ENCODE measurements at places on chromosomes 12 and 14.

DNA sequence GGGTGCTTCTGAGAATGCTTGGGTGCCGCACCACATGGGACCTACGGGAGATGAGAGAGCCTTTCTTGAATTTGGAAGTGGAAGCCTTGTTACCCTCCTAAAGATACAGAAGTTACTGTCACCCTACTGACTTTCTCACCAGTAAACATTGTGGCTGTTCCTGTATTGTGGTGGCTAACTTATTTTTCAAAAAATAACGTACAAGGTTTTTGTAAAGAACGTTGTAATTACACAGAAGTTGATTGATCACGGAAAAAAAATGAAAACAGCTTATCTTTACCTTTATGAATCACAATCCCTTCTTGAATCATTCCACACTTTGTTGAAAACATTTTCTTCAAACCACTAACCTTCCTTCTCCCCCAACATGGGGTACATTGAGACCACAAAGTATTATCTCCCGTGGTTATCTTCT is 22.0 kb upstream of the PPFIBP1 start:
- DNase-seq: no peak

DNA sequence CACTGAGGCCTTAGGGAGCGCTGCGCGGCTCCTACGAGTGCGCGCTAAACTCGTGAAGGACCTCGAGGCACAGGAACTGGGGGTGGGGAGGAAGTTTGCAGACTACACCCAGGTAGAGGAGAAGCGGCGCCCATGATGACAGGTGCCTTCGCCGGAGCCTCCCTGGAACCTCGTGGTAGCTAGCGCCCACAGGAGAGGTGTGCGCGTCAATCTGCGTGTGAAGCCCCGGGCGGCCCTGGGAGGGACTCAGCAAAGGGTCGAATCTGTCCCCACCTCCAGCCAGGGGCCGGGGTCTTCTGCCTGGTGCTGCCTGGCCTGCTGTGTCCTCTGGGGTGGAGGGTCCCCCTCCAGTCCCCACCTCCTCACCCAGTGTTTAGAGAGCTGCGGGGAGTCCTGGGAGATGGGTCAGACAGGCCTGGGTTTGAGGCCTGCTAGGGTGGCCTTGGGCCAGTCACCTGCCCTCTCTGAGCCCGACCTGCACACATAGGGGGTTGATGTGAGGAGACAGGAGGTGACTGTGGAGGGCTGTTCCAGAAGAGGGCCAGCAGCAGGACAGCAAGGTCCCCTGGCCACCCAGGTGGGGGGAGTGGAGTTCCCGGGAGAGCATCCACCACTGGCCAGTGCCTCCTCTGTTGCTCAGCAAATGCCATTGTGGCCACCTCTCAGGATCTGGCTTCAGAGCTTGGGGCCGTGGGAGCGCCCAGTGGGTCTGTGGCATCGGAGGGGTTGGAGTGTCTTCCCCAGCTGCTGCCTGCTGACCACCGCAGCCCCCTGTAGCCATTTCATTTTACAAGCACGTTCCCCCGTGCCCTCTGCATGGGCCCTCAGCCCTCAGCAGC is 20.2 kb upstream of the KIF26A start:
- DNase-seq: peak; percentile 57

DNA sequence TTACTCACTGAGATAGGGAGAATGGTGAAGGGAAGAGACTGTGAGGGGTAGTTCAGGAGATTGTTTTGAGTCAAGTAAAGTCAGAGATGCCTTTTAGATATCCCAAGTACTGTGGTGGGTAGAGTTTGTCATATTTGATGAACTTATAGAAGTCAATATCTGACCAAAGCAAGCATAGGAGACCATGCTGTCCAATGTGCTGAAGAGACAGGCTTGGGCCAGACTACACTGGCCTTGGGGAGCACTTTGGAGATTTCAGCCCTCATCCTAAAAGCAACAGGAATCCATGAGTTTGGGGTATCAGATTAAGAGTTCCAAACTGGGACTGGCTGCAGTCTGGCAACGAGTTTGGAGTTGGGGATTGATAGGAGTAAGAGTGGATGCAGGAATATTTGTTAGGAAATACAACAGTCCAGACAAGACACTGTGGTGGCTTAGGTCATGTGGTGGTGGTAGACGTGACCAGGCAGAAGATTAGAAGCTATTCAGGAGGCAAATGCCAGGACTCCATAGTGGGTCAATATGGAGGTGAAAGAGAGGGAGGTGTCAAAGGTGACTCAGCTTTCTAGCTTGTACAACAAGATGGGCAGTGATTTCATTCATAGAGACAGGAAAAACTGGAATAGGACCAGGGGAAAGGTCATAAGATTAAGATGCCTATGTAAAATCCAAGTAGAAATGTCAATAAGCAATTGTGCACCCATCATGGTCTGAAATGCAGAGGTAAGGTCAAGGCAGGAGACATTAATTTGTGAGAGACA is 81.9 kb downstream of the FAR2 start:
- DNase-seq: no peak

DNA sequence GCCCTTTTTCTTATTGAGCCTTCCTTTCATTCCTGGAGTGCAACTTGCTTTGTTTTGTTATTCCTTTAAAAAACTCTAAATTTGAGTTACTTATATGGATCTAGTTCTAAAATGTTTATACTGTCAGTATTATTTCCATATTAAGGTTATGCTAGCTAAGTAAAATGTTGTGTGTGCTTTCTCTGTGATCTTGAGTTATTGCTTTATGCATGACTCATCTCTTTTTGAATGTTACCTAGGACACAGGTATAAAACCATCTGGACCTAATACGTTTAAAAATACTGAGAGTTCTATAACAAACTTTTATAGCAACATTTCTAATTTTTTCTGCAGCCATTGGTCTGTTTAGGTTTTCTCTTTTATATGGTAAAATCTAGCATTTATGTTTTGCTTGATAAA is 132.8 kb upstream of the LGR5 start:
- no peak for DNase-seq

DNA sequence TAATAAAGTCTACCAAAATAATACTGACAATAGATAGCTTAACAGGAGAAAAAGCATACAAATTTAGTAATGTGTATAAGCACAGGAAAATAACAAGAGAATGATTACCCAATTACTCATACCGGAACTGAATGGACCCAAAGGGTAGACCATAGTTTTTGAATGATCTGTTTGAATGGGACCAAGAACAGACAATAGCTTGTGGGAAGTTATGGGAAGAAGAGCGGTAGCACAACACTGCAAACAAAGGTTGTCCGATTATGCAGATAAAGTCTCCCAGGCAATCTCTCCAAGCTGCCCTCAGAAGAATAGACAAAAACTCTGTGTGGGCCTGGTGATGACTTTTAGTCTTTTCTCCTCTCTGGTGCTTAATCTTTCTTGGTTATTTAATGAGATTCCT is 96.6 kb upstream of the NEDD1 start:
- DNase-seq: no peak

DNA sequence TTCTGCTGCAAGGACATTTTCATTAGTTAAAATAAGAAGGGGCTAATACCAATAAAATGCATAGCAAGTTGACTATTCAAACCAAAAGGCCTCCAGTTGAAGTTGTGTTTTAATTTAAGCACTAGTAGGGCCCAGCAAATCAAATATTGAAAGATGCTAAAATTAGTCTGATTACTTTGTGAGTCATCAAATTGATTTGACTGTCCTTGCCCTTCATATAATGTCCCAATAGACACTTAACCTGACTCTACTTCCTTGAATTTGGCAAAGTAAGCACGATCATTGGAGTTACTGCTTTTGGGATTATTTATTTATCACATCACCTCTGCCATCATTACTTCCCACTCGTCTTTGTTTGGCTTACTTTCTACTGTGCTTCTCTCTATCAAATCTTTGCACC is 798.5 kb downstream of the DIO2 start:
- no peak for DNase-seq

- no peak for DNase-seq
These were observed 54.3 kb upstream of the TMCC3 start for GRCh38 chr12:94704452-94705306.

- no peak for DNase-seq
These were observed 6.4 kb downstream of the LACRT start for GRCh38 chr12:54628186-54628846.

DNA sequence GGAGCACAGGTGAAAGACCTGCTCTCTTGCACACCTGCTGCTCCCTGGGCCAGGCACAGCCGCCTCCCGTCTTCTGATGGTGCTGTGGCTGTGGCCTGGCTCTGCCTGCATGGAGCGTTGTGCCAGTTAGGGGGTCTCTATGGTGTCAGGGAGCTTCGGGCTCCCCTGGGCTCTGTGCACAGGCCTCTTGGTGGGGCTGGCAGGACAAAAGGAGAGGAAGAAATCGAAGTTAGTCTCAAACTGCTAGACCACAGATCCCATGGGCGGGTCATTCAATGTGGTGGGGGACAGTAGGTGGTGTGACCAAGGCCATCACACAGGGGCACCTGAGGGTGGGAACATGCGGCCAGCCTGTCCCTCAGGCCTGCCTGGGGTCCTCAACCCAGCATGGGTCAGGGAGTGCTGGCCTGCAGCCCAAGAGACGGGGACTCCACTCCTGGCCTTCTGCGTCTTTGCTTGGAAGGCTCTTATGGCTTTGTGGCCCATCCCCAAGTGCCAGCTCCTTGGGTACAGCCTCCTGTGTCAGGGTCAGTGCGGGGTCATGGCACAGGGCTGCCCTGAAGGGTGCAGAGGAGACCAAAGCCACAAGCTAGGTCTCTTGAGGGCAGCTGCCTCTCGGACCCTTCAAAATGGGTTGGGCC is 84.1 kb downstream of the KIF26A start:
- DNase-seq: no peak

DNA sequence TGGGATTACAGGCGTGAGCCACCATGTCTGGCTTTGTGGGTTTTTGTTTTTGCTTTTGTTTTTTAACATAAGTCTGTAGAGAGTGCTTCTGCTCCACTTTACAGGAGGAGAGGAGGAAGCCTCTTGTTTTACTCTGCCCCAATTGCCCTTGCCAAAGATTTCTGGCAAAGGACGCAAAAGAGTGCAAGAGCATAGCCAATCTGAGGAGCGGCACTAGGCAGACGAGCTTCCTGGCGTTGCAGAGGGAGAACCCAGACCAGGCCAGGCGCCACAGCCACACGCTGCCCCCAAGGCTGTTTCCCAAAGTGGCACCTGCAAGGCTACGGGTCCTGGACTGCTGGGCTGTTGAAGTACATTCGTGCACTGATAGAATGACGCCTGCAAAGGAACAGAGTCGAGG is 96.2 kb downstream of the BBS10 start:
- DNase-seq: no peak

DNA sequence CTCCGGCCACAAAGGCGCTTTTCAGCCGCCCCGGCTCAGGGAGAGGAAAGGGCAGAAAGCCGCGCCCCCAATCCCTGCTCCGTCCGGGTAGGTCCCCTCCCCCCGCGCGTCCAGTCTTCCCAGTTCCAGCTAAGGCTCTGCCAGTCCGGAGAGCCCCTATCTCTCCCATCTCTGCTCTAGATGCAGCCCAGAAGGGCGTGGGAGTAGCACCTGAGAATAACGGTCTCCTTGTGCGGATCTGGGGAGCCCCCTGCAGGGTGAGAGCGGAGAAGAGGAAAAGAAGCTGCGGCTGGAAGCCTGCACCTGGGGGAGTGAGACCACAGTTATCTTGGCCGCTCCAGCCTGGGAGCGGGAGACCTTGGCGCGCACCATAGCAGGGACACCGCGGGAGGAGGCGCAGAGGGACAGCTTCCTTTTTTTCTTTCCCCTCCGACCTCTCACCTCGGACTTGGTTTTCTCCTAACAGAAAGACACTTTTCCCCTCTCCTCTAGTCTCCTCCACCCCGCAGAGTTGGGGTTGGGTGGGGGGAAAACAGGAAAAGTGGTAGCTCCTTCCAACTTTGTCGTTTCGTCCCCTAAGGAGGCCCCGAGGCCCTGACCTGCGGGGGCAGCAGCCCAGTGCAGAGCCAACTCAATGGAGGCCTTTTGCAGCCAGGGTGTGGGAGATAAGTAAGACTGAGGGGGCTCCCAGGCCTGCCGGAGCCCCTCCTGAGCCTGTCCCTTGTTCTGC is 2.4 kb downstream of the DHH start:
- DNase-seq: peak; percentile 58

DNA sequence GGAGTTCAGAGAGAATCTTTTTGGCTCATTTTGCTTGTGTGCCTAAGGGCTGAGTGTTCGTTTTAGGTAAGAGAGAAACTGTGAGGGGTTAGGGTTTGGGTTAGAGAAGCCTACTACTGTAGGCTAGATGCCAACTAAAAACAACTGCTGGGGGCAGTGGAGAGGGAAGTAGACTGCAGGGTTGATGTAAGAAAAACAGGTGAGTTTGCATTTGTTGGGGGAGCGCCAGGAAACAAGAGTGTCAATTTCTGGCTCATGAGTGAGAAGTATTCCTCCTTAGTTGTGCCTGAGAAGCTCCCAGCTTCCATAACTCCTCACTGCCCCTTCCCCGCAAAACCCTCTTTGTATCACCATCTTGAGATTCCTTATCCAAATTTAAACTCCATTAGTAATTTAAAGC is 92.3 kb downstream of the DERA start:
- no peak for DNase-seq

GRCh38 chr14:89473989-89474388 is 57.0 kb upstream of the FOXN3 start:
- no peak for DNase-seq

DNA sequence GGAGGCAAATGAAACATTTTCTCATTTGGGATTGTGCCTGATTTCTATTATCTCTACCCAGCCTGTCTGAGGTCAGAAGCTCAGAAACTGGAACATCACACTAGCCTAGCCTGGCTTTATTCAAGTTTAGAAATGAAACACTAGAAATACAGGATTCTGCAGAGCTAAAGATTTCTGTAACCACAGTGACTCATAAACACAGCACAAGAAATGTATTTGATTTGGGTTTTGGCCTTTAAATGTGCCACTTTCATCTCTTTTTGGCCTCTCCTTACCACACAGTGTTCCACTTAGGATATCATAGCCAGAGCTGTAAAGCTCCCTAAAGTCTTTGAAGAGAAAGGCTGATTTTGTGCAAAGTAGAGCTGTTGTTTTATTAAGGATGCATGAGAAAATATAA is 307.5 kb downstream of the EMP1 start:
- DNase-seq: no peak

GRCh38 chr12:84822525-84822924 is 90.1 kb downstream of the SLC6A15 start:
- DNase-seq: no peak

DNA sequence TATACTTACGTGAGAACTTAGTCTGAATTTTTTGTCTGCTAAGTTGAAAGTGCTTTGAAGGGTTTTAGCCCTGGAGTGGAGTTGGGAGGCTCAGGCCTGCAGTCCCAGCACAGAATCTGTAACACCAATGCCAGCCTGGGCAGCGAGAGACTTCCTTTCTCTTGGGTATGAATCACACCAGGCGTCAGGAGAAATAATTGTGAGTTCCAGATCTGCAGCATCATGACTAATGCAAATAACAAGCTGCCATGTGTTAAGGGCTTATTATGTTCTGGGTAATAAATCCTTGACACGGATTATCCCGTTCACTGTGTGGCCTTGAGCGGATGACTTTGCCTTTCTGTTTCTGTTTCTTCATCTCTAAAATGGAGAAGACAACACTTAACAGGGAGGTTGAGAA is 70.6 kb downstream of the B4GALNT3 start:
- no peak for DNase-seq

- DNase-seq: no peak
These were observed 28.2 kb downstream of the TRAF3 start for GRCh38 chr14:102805371-102805891.

GRCh38 chr12:120254809-120255208 is 10.7 kb downstream of the PXN start:
- DNase-seq: no peak

GRCh38 chr14:71475916-71476315 is 456.3 kb upstream of the RGS6 start:
- no peak for DNase-seq
